ENCODE measurements at places on chromosomes 6 and 20. TPM values are rescaled to one million over a fixed set of nuclear protein-coding genes. Genes with fewer than 3 reads are reported as not detected.

- no peak overlapping the region for H3K4me3 ChIP-seq
- DNase-seq, result no peak
- no peaks in the 10 kb centered on the region for H3K36me3 ChIP-seq
- H3K4me1 ChIP-seq, result no peaks in the 10 kb centered on the region
Measured at GRCh38 chr20:8490076-8490830, 358.2 kb downstream of the PLCB1 start.

- H3K27ac ChIP-seq, result peak overlapping the region; percentile 71
- peaks cover 2% of the 10 kb centered on the region for H3K36me3 ChIP-seq
Measured at GRCh38 chr6:137827411-137827940, 39.6 kb upstream of the TNFAIP3 start.

DNA sequence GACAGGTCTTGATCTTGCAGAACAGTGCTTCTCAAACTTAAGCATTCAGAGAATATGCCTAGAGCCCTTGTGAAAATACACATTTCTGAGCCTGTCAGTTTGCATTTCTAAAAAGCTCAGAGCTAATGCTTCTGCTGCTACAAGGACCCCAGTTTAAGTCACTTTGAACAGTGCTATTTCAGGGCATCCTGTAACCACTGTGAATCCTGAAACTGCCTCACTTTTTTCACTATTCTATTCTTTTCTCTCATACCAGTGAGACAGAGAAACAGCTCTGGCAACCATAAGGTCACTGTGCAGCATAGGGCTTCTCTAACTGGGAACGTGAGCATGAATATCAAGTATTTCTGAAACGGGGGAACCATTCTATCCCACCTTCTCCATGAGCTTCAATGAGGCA, 51.2 kb downstream of the LGSN start:
- no peak overlapping the region for H3K27ac ChIP-seq
- H3K36me3 ChIP-seq, result no peaks in the 10 kb centered on the region
- DNase-seq, result no peak
- no peaks in the 10 kb centered on the region for H3K27me3 ChIP-seq
- H3K4me1 ChIP-seq, result no peaks in the 10 kb centered on the region

- DNase-seq, result no peak
- no peaks in the 10 kb centered on the region for H3K36me3 ChIP-seq
- H3K4me3 ChIP-seq, result no peak overlapping the region
- no peak overlapping the region for H3K27ac ChIP-seq
Measured at GRCh38 chr20:43265449-43265848, 75.7 kb upstream of the PTPRT start.

- H3K36me3 ChIP-seq, result no peaks in the 10 kb centered on the region
- no peaks in the 10 kb centered on the region for H3K4me1 ChIP-seq
- DNase-seq, result no peak
- no peak overlapping the region for H3K4me3 ChIP-seq
Measured at GRCh38 chr6:1849691-1850090, 240.0 kb downstream of the FOXC1 start.

GRCh38 chr6:157169656-157170055, 153.7 kb downstream of the TMEM242 start:
- no peak overlapping the region for H3K4me3 ChIP-seq
- H3K27me3 ChIP-seq, result no peaks in the 10 kb centered on the region

DNA sequence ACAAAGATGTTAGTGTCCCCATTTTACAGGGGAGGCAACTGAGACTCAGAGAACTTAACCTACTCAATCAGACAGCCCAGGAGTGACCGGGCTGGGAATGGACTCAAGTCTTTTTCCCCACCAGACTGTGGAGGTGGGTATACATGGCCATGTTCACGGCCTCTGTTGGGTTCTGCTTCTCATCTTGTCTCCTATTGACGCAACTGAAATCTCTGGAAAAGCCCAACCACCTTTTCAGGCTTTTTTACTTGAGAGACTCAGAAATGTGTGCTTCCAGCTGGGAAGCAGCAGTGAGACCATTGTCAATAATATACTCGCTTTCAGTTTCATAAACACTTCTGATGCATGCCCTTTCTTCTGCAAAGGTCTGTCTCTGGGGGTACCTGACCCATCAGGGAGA, 70.7 kb downstream of the SOBP start:
- no peak overlapping the region for H3K27ac ChIP-seq
- no peaks in the 10 kb centered on the region for H3K36me3 ChIP-seq
- H3K4me3 ChIP-seq, result no peak overlapping the region

DNA sequence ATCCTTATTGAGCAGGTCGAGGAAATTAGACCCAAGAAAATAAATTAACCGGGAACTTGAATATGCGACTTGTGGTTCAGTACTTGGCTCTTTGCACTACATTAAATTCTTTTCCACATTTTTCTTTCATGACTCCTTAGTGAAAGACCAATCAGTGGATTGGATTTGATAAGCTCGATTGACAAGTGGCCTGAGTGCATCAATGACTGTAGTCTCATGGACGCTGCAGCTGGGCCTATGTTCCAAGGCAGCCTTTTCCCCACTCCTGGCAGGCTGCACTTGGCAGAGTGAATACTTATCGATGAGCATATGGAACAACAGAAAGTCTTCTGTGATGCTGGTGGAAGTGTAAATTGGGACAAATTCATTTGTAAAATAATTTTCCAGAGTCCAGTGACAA, 210.8 kb upstream of the EXOC2 start:
- H3K27me3 ChIP-seq, result peaks cover 12% of the 10 kb centered on the region
- no peaks in the 10 kb centered on the region for H3K4me1 ChIP-seq
- H3K36me3 ChIP-seq, result no peaks in the 10 kb centered on the region
- no peak overlapping the region for H3K27ac ChIP-seq

DNA sequence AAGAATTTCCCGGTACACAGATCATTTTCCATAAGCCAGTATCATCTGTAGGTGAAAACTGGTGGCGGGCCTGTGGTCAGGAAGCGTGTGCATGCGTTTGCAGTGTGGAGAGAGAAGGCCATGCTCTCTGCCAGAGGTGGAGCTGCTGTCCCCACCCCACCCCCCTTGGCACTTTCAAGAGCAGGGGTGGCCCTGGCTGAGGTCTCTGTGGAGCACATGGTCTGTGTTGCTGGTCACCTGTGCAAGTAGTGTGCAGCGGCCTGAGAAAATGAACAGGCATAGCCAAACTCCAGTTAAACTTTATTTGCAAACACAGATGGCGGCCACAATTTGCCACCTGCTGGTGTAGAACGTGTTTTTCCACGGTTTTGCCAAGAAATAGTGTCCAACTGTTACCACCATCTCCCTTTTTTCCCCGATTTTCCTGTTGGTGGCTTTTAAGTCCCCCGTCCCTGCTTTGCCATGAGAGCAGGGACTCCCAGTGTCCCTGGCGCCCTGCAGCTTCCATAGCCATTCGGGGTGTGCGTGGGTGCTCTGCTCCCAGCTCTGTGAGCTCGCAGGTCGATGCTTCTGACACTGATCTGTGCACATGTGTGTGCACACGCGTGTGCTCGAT, 2.5 kb downstream of the ADRM1 start:
- H3K4me3 ChIP-seq, result peak overlapping the region; percentile 93
- H3K4me1 ChIP-seq, result peaks cover 28% of the 10 kb centered on the region
- H3K36me3 ChIP-seq, result peaks cover 9% of the 10 kb centered on the region
- DNase-seq, result no peak
- H3K27me3 ChIP-seq, result no peaks in the 10 kb centered on the region

GJA10 gene
- total RNA-seq, result not detected

FOXQ1 gene
- total RNA-seq, result not detected

EMILIN3 gene
- total RNA-seq, result not detected

RIMS1 gene
- total RNA-seq, result not detected

BPI gene
- not detected for total RNA-seq

MYB gene
- 91.4 TPM for total RNA-seq

CD93 gene
- total RNA-seq, result 2.0 TPM

All from activated T-cell treated with anti-CD3 and anti-CD28 coated beads, Interleukin-2, amount 50 U/mL, for 72 hours (primary cell).